ENCODE measurements at places on chromosomes 6 and 20.

DNA sequence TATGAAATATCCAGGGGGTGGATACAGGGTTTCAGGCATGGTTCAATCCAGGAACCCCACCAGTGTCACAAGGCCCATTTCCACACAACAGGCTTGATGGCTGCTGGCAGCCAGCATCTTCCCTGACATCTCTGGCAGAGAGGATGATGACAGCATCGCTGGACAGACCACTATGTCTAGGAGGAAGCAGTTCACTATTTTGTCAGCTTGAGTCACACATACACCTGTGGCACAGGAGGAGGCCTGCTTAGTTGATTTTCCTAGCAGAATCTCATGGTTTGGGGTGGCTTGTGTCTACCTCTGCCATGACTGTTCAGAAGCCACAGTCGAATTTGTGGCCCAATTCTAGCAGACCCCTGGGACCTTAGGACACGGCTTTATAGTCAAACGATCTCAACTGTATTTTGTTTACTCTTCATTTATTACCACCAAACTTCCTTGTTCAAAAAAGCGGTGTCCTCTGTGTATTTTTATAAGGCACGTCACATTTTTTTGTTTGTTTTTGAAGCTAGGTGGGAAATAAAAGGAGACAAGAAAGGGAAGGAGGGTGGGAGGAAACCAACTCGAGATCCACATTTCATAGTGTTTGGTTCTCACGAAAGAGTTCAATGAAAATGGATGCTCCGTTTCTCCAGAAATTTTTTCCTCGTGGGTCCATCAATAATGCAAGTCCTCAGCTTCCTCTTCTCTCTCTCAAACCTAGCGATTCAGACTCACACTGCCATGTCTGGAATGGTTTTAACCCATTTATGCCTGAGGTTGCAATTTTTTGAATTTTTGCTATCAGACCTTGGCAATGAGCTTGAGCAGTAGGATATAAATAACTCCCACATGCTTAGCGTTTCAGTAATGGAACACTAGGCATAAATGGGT, 94.4 kb downstream of the TOX2 start:
- no peak for DNase-seq

GRCh38 chr6:2632976-2633584, 117.6 kb downstream of the MYLK4 start:
- DNase-seq: no peak

DNA sequence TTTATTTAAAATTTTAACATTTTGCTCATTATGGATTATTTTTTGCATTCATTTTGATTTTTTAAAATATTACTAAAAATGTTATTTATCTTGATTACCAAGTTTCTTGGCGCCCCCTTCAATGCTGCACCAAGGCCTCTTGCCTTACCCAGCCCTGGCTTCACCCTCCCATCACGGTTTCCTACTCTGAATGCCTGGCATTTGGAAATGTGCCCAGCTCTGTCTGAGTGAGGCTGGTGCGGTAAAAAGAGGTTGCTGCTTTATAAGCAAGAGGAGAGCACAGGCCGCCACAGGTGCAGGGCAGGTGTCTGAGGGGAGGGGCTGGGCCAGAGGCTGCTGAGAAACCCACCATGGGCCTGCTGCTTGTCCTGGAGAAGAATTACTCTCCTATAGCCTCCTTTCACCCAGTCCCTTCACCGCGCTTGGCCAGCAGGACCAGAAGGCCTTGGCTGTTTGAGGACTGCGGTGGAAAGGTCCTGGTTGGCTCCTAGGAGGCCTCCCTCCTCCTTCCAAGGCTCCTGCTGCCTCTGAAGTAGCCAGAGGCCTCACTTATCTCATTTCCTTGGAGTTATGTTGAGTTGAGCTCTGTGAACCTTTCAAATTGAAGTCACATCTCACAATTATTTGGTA, 62.6 kb downstream of the BANF2 start:
- DNase-seq: no peak

- no peak for DNase-seq
These were observed 15.0 kb downstream of the DUSP22 start for GRCh38 chr6:307065-307814.

GRCh38 chr20:11624704-11625103, 293.0 kb upstream of the BTBD3 start:
- DNase-seq: no peak

DNA sequence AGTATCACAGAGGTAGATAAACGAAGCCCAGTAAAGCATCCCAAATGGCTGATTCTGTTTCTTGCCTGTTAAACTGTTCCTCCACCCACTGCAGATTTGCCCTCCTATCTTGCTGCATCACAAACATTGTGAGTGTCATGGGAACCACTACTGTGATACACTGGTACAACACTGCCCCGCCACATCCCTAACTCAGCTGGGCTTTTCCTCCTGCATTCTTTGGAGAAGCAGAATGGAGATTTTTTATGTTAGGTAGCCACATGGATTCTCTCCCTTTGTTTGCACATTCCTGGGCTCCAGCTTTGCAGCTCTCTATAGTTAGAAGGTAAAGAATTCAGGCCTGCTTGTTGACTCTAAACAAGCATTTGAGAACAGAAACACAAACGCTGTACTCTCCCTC, 234.1 kb downstream of the TMEM242 start:
- DNase-seq: no peak

- no peak for DNase-seq
These were observed 9.1 kb upstream of the SERPINB6 start for GRCh38 chr6:2980465-2980855.

DNA sequence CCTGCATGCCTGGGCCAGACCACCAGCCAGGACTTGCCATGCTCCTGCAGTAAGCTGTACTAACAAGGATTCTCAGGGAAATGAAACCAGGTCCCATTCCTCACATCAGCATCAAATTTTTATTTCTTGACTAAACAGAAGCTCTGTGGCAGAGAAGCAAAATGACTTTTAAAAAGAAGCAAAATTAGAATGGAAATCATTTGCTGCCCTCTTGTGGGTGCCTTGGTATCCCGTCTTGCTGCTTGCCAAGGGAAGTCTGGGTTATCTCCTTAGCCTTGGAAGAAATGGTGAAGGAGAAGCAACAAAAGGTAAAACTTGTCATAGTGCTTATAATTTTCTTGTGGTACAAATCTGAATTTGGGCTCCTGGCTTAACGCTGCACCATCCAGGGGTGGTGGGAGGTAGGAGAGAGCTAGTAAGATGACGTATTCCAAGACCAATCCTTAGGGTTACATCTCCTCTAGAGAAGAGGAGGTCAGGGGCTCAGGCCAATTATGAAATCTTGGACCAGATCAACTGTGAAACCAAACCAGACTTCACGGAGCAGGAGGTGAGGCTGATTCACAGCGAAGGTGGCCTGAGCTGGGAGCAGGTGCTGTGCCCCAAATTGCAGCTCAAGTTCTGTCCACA, 107.5 kb downstream of the FAXC start:
- no peak for DNase-seq

- peak; percentile 83 for DNase-seq
These were observed 14.3 kb upstream of the NCOA3 start for GRCh38 chr20:47487175-47487917.

- DNase-seq: no peak
These were observed 1177.9 kb downstream of the GRIK2 start for GRCh38 chr6:102571236-102571908.

GRCh38 chr6:21740376-21741124, 147.0 kb downstream of the SOX4 start:
- DNase-seq: no peak

- no peak for DNase-seq
These were observed 103.7 kb downstream of the SLX4IP start for GRCh38 chr20:10538768-10539167.

GRCh38 chr20:39705032-39705431, 742.9 kb downstream of the DHX35 start:
- no peak for DNase-seq

- DNase-seq: no peak
These were observed 4.9 kb downstream of the RRP36 start for GRCh38 chr6:43026365-43026764.

GRCh38 chr20:3929713-3930060, 40.5 kb downstream of the PANK2 start:
- no peak for DNase-seq

DNA sequence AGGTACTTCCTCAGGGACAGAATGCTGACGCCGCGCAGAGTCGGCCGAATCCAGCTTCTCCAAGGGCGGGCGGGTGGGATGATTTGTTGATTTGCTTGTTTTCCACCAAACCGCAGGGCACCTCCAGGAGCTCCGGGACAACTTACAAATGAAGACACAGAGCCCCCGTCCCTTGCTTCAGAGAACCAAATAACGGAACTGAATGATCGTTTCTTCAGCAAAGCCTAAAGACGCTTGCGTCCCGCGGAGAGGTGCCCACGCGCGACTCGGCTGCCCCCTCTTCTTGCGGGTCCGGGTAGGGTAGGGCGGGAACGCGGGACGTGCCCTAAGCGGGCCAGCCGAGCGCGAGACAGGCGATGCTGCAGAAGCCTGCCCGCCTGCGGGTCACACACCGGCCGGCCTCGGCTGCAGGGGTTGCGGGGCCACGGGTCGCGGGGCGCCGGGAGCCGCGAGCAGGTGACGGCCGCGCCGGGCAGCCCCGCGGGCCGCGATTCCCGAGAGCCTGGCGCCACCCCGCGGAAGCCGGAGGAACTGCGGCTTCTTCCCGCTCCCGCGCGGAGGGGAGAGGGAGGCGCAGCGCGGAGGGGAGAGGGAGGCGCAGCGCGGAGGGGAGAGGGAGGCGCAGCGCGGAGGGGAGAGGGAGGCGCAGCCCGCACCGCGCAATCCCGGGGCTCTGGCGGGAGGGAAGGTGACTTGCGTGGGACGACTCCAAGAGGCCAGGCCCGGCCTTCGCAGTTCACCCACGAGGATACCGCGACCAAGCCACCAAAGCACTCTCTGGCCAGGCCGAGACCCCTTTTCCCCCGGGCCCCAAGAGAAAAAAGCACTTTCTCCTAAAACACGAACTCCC, 7.7 kb upstream of the FOXF2 start:
- no peak for DNase-seq

- peak; percentile 46 for DNase-seq
These were observed 764 bp downstream of the DNTTIP1 start for GRCh38 chr20:45792317-45793118.

GRCh38 chr6:119122336-119122735, 43.9 kb upstream of the FAM184A start:
- DNase-seq: no peak

- DNase-seq: no peak
These were observed 3.7 kb upstream of the ZUP1 start for GRCh38 chr6:116672306-116672705.

- DNase-seq: no peak
These were observed 8.1 kb upstream of the RRBP1 start for GRCh38 chr20:17690144-17690543.

DNA sequence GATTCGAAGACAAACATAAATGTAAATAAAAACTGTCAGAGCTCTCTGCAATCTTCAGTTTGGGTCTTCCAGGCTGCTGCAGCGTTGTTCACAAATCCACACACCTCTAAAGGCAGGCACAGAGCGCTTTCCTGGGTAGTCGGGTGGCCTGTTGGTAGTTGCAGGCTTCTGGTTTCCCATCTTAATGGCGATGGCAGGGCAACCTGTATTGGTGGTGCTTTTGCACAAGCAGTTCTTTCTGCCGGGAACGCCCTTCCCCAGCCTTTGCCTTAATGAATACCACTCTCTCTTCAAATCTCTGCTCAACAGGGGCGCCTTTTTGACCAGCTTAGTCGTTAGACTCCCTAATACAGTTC, 723 bp upstream of the IFT52 start:
- DNase-seq: peak; percentile 41

DNA sequence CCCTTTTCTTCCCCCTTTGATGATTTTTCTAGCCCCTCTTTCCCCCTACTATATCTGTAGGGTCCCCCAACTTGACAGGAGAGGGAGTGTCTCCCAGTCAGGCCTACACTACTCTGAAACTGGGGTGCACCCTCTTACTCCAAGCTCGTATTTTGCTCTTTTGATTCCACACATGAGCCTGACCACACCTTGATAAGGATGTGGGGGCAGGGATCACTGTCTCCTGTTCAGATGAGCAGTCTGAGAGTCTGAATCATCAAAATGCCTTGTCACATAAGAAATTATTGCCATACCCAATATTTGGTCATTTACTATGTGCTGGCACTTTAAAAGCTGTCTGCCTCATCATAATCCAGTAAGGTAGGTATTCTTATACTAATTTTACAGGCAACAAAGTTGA, 15.9 kb downstream of the PNPLA1 start:
- DNase-seq: no peak

- no peak for DNase-seq
These were observed 33.5 kb upstream of the DLGAP4 start for GRCh38 chr20:36272547-36273220.
